ENCODE measurements at places on chromosomes 3 and 15.

GRCh38 chr15:32042269-32042972 is 12.1 kb downstream of the CHRNA7 start:
- DNase-seq = no peak

DNA sequence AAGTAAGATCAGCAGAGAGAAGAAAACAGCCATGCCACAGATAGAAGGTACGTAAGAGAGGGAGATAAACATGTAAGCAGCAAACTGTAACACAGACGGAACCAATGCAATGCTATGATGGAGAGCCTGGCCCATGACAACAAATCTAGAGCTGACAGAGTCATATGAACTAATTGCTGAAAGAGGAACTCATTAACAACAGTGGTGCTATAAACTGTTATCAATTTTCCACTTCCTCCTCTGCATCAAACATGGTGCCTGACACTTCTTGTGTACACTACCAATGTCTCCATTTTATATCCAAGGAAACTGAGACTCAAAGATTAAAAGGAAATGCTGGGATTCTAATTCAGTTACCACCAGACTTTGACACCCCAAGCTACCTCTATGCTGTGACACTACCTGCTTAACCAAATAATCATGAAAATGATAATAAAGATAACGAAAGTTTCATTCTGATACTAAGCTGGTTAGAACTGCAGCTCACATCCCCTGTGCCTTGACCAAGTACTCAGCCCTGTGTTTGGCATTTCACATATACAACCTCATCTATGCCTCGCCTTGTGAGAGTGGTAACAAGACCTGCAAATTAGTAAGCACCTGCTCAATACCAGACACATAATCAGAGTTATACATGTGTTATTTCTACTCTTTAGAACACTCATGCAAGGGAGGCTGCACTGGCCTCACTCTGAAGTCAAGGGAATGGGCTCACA is 79.3 kb downstream of the ANO10 start:
- DNase-seq = no peak

DNA sequence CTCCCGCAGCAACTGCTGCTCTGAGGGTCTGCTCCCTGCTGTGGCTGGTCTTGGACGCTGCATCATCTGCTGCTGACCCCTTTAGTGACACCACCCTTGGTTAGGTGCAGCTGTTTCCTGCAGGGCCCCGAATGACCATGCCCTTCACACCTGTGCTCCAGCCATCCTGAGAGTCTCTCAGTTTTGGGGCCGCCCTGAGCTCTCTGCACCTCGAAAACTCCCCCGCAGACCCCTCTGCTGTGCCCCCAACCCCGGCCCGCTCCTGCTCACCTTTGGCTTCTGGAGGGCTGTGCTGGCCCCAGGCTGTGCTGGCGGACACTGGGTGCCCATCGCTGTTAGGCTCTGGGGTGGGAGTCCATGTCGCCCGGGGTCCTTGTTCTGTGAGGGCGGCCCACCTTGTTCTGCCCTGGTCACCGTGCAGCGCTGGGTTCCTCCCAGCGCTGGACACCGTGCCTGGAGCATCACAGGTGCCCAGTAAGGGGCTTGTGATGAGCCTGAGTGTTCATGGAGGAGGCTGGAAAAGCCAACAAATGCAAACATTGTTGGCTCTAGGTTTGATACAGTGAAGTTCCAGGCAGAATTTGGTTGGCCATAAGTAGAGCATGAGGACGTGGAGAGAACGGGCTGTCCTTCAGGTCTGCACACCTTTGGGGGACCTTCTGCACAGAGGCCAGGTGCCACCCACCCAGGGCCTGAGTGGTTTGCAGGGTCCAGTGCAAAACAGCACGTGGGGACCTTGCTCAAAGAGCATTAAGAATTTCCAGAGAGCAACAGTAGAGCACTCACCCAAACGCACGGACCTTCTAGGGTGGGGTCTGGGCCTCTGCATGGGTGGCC is 12.3 kb downstream of the ABTB1 start:
- DNase-seq = no peak

- no peak for DNase-seq
Measured at GRCh38 chr3:11769704-11770476, 76.8 kb downstream of the TAMM41 start.

DNA sequence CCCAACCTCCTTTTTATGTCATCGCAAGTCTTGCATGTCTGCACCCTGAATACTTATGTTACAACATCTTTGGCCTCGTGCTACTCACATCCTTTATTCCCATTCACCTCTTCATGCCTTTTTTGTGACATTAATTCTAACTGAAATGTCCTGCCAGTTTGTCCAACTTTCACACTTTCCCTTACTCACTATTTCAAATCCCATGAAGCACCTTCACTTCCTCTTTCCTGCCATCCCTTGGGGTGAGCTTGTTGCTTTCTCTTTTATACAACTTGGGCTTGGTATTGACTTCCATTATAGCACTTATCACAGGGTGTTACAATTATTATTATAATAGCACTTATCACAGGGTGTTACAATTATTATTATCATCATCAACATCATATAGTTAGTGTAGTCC is 496.3 kb downstream of the NLGN1 start:
- DNase-seq = no peak

GRCh38 chr3:183951459-183951858 is 66.2 kb downstream of the ABCC5 start:
- DNase-seq = no peak

DNA sequence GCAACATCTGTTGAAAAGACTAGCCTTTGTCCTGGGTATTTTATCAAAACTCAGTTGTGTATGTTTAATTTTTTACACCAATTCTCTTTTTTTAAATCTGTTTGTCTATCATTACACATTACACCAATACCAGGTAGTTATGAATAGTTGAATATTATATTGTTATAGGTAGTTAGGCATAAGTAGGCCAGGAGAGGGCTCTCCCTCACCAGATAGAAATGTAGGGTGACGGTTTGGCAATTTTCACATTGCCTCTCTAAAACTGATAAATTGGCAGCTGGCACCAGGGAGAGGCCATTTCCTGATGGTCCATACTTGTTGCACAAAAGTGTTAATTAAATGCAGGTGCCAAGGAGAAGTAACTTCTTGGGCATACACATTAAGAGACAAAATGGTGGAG is 483.1 kb upstream of the EPHA6 start:
- no peak for DNase-seq

Data from stimulated activated CD4-positive, alpha-beta T cell treated with anti-CD3 and anti-CD28 coated beads, TNF-alpha, amount 100 ng/mL, for 24 hours (primary cell).